ENCODE measurements at places on chromosomes 11 and 22.

- no peak for DNase-seq
Measured at GRCh38 chr11:116240710-116241109, 532.1 kb downstream of the BUD13 start.

DNA sequence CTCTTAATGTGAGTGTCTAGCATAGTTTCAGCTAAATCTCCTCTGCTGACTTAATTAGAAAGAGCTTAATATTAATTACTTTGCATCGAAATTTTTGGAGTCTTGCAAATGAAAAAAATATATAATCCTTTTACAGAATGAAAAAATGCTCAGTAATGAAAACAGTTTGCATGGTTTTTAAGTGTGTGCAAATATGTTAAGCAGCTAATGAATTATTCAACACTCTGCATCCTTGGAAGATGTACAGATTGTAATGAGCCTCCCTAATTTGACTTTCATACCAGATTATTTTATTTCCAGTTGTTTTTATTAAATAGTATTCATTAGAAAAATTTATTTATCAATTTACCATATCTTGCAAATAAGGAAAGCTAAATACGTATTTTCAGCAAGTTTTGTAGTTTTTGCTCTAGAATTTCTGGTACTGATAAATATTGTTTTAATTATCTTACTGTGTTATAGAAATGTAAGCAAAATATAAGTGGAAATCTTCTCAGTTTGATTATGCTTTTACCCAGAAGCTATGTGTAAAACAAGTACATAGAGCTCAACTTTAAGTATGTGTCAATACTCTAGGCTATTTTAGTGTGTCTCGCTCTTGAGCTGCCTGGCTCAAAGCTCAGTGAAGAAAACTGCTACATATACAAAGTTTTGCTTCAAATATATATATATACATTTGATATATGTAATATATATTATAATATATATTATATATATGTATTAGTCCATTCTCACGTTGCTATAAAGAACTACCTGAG is 714.9 kb upstream of the LUZP2 start:
- DNase-seq, result no peak

DNA sequence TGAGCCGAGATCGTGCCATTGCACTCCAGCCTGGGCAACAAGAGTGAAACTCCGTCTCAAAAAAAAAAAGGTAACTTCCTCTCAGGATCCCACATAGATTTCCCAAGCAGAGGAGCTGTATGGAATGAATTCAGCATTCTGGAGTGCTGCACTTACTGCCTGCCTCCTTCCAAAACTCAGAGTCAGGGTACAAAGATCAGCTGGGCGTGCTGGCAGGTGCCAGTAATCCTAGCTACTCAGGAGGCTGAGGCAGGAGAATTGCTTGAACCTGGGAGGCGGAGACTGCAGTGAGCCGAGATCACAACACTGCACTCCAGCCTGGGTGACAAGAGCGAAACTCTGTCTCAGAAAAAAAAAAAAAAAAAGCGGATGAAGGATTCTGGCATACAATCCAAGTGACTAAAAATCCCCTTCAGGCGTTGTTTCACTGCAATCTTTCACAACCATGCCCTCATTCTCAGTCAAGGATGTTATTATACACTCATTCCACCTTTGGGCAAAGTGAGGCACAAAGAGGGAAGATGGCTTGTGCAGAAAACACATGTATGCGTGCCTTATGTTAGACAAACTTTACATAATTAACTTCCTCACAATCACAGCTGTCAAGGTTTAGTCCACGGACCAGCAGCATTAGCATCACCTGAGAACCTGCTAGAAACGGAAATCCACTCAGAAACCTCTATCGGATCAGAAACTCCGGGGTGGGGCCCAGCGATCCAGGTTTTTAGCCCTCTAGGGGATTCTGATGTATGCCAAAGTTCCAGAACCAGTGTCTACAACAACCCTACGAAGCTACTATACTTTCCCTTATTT is 1.1 kb upstream of the NOL12 start:
- no peak for DNase-seq

GRCh38 chr11:34416088-34416487 is 22.6 kb upstream of the CAT start:
- no peak for DNase-seq

GRCh38 chr22:37173709-37174108 is 14.3 kb downstream of the C1QTNF6 start:
- no peak for DNase-seq

GRCh38 chr11:41289408-41289807 is 170.0 kb downstream of the LRRC4C start:
- no peak for DNase-seq

GRCh38 chr11:122998727-122999366 is 17.2 kb upstream of the BSX start:
- no peak for DNase-seq

- DNase-seq, result no peak
Measured at GRCh38 chr11:3986301-3986700, 108.3 kb upstream of the RRM1 start.

- no peak for DNase-seq
Measured at GRCh38 chr11:47127213-47127612, 49.5 kb downstream of the ARFGAP2 start.

GRCh38 chr11:11733246-11733747 is 108.5 kb upstream of the USP47 start:
- DNase-seq, result no peak

DNA sequence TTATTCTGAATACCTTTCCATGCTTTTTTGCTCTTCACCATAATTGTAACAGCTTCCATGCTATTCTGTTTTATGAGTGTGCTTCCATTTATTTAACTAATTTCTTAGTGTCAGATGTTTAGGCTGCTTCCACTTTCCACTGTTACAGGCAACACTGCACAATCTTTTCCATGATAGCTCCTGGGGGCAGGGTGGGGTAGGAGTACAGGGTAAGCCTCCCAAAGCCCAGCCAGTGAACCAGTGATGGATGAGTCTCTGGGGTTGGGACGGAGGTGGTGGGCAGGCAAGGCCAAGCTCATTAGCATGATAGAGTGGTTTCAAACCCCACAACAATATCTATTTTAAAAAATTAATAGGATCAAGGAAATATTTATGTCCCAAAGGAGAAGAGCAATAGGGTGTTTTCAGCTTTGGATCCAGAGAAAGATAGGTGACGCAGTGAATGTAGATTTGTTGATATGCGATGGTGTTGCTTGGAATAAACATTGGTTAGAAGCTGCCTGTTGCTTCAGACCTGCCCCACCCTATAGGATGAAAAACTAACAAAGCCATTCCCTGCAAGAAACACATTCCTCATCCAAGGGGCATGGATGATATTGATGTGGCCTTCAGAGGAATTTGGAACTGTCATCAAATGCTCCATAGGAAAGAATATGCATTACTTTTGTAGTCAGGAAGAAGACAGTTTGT is 17.1 kb upstream of the ELF5 start:
- no peak for DNase-seq

GRCh38 chr11:86214710-86215109 is 29.8 kb upstream of the EED start:
- no peak for DNase-seq

- DNase-seq, result peak; percentile 78
Measured at GRCh38 chr11:75625991-75626888, 42.6 kb downstream of the MAP6 start.

DNA sequence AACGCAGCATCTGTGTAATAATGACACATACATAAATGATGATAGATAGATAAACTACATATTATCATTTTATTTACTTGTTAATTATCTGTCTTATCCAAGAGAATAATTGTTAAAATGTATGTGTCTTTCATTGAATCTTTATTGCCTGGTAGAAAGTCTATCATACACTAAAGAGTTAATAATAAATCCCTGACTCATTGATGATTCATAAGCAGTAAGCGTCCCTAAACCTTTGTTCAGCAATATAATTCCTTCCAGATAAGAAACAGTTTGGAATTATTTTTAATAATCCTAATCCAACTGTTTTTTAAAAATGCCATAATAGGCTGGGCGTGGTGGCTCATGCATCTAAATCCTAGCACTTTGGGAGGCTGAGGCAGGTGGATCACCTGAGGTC is 655.6 kb upstream of the CNTN5 start:
- DNase-seq, result no peak

DNA sequence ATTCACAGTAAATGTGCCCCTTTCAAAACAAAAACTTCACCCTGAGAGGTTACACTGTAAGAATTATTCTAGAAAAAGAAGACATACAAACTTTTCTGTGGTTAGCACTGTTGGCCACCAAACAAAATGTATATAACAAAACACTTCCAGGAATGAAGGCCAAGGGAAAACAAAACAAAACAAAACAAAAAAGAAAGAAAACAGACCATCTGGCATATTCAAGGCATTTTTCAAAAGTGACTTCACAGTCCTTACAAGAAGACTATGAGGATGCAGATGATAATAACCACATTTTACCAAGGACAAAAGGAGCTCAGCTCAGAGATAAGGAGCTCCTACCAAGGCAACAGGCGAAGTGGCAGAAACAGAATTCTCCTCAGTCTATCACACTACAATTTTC is 24.9 kb downstream of the CTSC start:
- DNase-seq, result no peak

GRCh38 chr11:29310725-29311342 is 706.0 kb downstream of the KCNA4 start:
- no peak for DNase-seq

DNA sequence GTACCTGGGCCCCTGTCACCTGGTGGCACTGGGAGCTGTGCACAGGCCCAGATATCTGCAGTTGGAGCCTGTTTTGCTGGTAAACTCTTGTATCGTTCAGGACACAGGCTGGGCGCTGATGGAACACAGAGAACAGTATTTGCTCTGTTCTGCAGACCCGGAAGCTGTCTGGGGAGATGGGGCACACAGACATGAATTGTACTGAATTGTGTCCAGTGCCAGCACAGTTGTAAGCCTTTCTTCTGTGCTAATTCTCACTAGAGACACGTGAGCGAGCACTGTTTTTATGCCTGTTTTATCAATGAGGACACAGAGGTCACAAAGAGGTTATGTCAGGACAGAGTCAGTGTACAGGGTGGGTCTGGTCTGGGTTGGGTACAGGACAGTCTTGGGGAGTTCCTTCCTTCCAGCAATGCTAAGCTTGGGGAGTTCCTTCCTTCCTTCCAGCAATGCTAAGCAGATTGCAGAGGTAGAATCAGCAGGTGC is 24.4 kb upstream of the ACR start:
- DNase-seq, result no peak
